Stimulated activated CD4-positive, alpha-beta T cell treated with anti-CD3 and anti-CD28 coated beads, TNF-alpha, amount 100 ng/mL, for 24 hours (primary cell): ENCODE measurements at places on chromosomes 4 and X.

- no peak for DNase-seq
Observed at GRCh38 chr4:146342600-146343192, 128.4 kb downstream of the REELD1 start.

DNA sequence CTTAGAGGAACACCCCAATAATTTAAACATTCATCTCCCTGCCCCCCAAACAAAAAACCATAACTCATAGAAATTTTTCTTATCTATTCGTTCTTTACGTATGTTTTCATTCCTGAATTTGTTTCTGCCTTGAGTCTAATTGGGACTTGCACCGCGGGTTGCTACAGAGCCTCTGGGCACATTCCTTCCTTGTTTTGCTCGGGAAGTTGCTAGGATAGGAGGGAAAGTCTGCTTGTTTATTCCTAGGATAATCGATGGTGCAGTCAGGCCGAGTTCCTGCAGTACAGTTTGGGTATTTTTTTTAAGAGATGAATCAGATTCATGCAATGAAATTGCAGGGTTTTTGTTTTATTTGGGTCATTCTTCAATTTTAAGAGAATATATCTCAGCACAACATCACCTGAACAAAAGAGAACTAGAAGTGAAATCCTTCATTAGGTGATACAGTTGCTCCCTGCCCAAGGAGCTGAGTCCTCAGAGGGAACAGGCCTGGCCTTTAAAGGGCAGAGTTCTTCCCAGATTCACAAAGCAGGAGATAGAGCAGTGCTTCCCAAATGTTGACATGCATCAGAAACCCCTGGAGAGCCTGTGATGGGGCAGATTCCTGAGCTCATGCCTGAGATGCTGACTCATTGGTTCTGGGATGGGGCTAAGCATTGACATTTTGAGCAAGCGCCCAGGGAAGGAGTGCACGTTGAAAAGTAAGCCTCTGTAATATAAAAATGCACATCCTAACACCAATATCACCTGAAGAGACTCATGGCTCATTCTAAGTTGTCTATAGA, 114.9 kb upstream of the FAM9B start:
- DNase-seq = no peak

DNA sequence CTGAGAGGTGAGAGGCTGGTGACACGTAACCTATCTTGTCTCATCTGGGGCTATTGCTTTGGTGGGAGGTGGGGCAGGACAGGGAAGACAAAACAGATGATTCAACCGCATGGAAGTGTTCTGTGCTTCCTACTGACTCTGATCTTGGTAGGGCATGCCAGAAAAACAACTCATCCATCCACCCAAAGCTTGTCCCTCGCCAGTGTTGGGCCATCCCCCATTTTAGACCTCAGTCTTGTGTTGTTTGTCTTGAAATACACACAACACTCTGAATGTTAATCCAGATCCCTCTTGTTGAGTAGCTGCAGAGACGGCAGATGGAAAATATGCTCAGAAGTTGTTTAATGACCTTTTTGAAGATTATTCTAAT, 377 bp downstream of the CHRNA9 start:
- no peak for DNase-seq

GRCh38 chr4:183554878-183555585, 50.2 kb downstream of the ING2 start:
- no peak for DNase-seq

- DNase-seq = no peak
Observed at GRCh38 chrX:29496636-29497180, 718.7 kb upstream of the MAGEB2 start.

DNA sequence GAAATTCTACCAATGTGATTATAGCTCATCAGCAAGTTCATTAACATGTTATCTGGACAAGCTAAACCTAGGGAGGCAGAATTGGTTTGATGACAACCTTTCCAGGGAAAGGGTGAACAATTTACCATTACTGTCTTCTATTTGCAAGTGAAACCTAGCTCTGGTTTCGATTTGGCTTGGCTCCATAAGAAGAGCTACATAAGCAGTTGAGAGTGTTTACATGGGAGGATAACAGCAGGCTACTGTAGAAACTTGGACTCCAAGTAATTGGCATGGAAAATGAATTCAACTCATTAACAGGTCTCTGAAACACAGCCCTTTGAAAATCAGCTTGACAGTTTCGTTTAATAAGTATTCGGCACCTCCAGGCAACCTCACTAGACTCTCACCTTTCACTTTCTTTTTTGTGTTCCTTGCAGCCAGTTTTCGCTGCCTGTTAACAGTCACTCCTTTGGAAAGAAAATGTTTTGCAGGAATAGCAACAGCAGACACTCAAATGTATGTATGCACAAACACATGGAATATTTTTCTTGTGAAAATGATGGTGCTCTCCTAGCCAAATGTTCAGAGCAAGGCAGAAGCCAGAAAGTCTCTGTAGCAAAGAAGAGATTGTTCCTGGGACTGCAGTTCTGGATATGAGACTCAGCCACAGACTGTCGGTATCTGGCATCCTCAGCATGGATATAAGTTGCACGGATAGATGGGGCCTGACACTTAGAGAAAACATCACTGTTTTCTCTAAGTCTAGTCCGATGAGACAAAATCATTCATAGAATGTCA, 27.5 kb downstream of the POU3F4 start:
- DNase-seq = no peak

GRCh38 chrX:17377795-17378194, 2.8 kb downstream of the NHS start:
- no peak for DNase-seq

GRCh38 chrX:121455890-121456289, 408.5 kb downstream of the GLUD2 start:
- DNase-seq = no peak
